ENCODE measurements at places on chromosomes 11 and 22.

DNA sequence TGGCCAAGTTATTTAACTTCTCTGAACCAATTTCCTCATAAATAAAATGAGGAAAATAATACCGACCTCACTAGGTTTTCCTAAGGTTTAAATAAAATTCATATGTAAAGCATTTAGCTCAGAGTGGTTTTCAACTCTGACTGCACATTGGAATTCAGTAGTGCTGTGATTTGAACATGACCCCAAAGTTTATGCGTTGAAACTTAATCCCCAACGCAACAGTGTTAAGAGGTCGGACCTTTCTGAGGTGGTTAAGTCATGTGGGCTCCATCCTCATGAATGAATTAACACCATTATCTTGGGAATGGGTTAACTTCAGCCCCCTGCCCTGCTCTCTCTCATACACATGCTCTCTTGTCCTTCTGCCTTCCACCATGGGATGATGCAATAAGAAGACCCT, 322.2 kb downstream of the AASDHPPT start:
- DNase-seq = no peak

DNA sequence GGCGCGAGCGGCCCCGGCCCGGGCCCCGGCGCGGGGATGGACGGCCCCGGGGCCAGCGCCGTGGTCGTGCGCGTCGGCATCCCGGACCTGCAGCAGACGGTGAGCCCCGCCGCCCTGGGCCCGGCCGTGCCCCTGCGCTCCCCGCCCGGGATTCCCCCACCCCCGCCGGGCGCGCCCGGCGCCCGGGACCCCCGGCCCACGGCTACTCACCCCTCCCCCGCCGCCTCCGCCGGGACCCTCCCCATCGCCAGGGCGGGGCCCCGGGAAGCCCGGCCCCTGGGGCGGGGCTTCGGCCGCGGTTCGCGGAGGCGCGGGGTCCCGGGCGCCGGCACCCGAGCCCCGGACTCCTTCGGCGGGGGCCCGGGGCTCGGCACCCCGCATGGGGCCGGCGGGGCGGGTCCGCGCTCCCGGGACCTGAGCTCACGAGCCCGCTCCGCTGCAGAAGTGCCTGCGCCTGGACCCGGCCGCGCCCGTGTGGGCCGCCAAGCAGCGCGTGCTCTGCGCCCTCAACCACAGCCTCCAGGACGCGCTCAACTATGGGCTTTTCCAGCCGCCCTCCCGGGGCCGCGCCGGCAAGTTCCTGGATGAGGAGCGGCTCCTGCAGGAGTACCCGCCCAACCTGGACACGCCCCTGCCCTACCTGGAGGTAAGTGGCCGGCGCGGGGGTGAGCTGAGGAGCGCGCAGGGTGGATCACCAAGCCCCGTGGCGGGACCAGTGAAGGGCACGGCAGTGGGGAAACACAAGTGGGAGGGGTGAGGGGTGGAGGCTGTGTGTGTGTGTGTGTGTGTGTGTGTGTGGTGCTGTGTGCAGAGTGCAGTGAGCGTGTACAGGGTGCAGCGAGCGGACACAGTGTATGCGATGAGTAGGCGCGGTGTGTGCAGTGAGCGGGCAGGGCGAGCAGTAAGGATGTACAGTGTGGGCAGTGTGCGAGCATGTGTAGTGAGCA, 2.3 kb downstream of the SHANK3 start:
- DNase-seq = no peak

DNA sequence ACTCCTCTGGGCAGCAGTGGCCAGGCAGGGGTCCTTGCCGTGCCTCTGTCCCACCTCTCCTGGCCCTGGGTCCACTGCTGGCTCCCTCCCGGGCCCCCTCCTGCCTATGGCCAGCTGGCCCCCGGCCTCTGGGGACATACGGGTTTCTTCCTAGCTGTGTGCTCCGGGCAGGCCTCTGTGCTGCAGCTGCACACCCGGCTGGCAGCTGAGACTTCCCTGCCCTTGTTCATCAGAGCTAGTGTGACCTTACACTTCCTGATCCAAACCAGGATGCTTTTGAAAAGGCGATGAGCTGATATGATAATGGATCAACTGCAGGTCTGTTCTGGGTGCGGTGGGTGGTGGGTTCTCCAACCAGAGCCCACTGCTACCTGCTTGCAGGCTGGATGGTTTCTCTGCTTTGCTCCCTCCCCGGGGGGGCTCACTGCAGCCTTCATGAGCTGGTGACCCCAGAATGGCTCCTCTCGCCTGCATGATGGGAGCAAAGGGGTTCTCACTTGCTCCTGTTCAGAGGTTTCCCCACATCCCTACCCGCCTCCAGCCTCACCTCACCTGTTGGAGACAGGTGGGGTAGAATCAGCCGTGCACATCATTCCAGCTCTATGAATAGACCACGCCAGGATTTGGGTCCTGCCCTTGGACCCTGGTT, 13.3 kb downstream of the B3GAT1 start:
- DNase-seq = no peak

- no peak for DNase-seq
These were observed 100.6 kb downstream of the FBXO7 start for GRCh38 chr22:32574958-32575910.

DNA sequence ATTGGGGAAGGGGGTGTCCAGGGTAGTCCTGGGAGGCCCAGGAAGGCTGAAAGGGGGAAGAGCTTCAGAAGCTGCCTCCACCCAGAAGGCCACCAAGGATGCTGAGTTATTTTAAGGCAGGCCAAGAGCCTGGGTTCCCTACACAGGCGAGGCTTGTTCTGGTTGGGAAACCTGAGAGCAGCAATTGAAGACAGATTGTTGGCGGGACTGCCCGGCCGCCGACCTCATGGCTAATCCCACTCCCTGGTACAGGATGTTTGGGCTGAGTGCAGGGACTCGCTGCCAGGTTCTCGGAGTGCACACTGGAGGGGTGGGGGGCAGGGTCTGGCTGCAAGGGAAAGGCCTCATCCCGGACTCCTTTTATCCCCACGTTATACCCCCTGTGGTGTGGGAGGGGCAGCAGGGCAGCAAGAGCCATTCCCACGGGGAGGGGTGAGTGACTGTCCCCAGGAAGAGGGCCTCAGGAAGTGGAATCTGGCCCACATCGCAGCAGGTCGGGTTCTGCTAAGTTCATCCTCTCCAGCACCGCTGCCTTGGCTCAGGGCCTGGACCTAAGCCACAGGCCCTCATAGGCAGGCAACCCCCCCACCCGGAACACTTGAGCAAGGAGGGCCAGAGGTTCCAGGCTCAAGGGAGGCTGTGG, 43.6 kb upstream of the PRR5 start:
- DNase-seq = no peak

- no peak for DNase-seq
These were observed 226.9 kb downstream of the SNX19 start for GRCh38 chr11:130689222-130689908.

DNA sequence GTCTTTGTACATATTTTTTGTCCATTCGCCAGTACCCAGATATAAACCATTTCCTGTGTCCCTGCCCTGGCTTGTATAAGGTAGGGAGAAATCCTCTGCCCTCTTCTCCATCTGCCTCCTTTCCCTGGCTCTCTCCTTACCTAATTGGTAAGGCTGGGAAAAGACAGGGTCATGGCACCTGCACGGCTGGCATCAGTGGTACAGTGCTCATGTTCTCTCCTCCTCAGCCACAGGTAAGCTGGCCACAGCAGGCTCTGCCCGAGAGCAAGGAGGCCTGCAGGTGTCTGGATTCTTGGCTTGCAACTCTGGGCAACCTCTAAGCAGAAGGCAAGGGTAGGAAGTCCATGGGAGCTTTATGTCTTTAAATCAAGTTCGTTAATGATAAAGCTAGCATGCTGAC, 419.9 kb downstream of the BUD13 start:
- no peak for DNase-seq

GRCh38 chr11:108733479-108734116, 68.7 kb downstream of the DDX10 start:
- DNase-seq = no peak

DNA sequence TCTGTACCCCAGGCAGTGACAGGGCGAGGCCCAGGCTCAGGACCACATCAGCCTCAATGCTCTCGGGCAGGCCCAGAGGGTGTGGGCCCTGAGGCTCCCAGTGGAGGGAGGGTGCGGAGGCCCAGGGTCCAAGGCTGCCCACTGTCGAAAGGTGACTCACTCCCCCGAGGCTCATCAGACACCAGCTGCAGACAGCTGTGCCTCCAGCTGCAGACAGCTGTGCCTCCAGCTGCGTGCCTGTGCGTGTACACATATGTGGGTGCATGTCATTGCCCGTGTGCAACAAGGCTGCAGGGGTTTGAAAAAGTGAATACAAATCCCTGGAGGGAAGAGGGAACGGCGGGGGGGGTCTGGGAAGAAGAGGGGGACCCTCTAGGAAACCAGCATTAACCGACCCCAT, 134.3 kb downstream of the BRD1 start:
- DNase-seq = no peak

GRCh38 chr11:76250520-76251225, 44.4 kb upstream of the WNT11 start:
- DNase-seq = peak; percentile 60

DNA sequence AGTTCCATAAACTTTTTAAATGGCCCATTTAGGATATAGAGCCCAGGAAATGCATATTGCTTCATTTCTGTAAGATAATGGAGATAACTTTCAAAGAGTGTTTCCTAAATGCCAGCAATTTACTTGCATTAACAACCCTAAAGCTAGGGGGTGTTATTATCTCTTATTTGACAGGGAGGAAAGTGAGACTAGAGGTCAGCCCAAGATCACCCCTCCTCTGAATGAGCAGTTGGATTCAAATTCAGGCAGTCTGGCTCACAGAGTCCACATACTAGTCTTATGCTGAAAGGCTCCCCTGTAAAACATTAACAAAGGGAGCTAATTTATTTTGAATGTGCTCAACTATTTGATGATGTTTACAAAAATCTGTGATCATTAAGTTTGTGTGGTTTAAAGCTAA, 49.9 kb upstream of the TRIM77 start:
- DNase-seq = no peak

GRCh38 chr11:104883342-104883741, 14.9 kb downstream of the CASP12 start:
- DNase-seq = no peak

DNA sequence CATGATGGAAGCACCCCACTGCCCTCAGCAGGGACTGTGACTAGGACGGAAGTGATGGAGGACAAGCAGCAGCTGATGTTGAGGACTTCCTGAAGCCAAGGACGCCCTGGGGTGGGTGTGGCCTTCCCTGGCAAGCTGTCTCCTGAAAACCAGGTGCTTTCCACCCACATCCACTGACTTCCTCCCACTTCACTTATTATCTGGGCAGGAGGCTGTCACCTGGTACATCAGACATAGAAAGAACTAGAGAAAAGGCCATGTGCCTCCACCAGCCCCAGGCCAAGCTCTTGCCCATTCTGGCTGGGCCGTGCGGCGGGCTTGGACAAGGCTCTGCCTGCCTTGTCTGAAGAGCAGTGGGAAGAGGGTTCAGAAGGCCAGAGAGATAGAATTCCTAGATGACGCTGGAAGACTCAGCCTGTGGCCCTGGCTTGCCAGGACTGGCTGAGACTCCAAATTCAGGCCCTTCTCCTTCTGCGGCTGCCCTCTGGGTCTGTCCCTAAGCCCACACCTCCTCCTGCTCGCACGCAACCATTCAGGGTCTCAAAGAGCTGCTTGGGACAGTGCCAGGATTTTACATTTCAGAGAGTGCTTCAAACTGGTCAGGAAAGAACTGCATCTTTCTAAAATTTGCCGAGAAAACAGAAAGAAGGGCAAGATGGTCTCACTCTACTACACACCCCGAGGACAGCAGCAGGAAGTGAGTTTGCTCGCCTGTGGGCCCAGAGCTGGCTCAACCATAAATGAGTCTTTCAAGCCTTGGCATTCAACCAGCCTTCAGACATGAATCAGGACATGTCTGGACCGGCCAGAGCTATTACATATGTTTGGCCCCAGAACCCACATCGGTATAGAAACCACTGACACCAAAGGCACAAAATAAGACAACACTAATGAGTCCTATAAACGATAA, 13.3 kb downstream of the ARHGAP1 start:
- DNase-seq = no peak

- peak; percentile 41 for DNase-seq
These were observed 3.7 kb upstream of the POLD4 start for GRCh38 chr11:67356864-67357561.

DNA sequence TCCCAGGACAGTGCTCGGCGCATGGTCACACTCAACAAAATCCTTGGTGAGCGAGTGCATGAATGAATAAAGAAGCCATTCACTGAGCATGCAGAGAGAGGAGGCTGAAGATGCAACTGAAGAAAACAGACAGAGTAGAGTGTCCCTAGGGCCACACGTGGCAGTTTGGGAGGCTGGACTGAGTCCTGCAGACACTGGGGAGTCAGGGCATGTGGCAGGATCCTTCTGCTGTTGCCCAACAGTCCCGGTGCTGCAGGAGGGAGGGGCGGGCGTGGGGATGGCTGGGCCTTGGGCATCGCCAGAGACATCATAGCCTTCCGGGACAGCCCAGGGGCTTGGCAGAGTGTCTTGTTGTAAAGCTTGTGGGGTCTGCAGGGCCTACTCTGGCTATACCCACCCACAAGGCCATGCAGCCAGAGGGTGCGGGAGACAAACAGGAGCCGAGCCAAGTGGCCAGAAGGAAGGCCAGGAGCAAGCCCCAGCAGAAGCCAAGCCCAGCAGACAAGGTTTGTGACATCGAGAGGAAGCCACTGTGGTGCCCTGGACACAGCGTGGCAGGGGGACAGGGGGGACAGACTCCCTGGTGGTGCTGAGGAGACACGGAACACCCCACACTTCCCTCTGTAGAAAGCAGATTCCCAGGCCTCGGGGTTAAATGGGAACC, 26.7 kb upstream of the FBLN1 start:
- no peak for DNase-seq

GRCh38 chr11:30778596-30778995, 192.4 kb upstream of the MPPED2 start:
- DNase-seq = no peak

DNA sequence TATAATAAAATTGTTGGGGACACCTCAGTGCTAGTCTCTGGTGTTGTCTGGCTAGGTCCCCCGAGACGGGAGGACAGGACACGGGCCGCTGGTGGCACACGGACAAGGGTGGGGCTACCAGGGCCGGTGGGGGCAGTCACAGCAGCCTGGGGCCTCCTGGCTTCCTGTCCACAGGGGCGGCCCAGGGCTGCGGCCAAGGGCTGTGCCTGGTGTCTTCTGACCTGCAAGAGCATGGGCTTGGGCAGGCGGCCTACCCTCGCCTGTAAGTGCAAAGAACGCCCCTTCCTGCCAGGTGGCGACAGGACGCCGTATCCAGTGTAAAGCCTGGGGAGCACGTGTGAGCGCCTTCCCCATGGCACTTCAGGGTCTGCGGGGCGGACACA, 3.6 kb downstream of the LRFN4 start:
- no peak for DNase-seq

DNA sequence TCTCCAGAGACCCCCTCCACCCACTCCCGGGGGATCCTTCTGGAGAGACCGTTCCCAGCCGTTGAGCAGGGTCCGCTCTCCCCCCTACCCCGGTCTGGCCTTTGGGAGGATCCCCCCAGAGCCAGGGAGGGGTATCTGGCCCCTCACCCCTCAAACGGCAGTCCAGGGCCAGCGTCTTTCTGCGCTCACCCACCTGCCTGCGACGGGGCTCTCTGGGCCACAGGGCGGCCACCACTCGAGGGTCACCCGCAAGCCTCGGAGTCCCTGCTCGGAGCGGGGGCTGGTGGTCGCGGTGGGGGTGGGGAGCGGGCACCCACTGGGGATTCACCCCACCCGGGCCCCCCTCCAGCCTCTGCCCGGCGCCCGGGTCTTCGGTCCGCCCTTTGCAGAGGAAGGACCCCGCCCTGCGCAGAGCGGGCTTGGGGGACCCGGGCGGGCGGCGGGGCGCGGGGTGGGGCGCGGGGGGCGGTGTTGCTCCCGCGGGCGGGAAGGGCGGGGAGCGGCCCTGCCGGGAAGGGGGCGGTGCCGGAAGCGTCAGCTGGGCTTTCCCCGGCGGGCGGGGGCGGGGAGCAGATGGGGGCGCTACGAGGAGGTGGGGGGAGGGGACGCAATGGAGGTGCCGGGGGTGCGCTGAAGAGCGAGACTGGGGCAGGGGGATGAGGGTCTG, 16.6 kb downstream of the CRELD2 start:
- DNase-seq = no peak
